ENCODE measurements at places on chromosomes 11 and 22. TPM values are rescaled to one million over a fixed set of nuclear protein-coding genes. Genes with fewer than 3 reads are reported as not detected.

GRCh38 chr11:8357891-8358566 is 94.4 kb upstream of the LMO1 start:
- no peaks in the 10 kb centered on the region for H3K27me3 ChIP-seq
- no peak for DNase-seq
- no peak overlapping the region for H3K4me3 ChIP-seq

DNA sequence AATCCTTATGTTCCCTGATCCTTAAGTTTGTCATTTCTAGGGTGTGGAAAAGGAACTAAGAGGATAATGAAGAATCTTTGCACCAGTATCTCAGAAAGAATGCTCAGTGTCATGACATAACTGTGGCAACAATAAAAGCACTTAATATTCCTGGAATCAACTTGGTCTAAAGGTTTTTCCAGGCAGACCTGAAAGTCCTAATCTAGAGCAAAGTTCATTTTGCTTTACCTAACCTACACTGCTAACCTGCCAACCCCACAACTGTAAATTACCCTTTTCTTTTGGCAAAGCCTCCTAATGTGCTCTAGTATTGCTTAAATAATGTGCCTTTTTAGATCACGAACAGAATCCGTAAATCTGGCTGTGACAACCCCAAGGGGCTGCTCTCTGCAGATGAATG is 82.5 kb downstream of the AMBRA1 start:
- no peak for DNase-seq
- H3K27me3 ChIP-seq = no peaks in the 10 kb centered on the region
- no peaks in the 10 kb centered on the region for H3K4me1 ChIP-seq
- peaks cover 5% of the 10 kb centered on the region for H3K36me3 ChIP-seq
- H3K27ac ChIP-seq = no peak overlapping the region

- no peak overlapping the region for H3K4me3 ChIP-seq
- no peak for DNase-seq
- H3K27me3 ChIP-seq = peaks cover 20% of the 10 kb centered on the region
- no peak overlapping the region for H3K27ac ChIP-seq
These were observed 25.2 kb downstream of the NRXN2 start for GRCh38 chr11:64697663-64698375.

DNA sequence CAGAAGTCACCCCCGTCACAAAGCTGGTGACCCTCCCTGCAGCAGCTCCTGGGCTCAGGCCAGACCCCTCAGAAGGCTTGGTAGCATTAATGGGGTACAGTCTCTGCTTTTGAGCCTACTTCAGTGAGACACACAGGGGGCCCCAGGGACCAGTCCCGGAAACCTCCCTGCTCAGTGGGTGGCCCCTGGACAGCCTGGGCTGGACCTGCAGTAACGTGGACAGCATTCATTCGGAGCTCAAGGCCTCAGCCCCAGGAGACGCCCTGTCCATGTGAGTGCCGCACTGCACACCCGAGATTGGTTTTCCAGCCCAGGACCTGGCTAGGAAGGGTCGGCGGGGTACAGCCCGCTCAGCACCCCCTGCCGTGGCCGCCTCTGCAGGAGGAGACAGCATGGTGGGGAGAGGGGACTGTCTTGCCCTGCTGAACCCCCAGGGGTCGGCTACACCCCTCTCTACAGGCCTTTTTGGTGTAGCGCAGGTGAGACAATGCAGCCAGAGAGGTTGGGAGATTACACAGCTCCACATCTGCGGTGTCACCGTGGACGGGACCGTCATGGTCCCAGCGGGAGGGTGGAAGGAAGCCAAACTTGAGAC is 83.4 kb downstream of the FBLN1 start:
- DNase-seq = no peak
- H3K27ac ChIP-seq = no peak overlapping the region
- H3K27me3 ChIP-seq = no peaks in the 10 kb centered on the region
- no peak overlapping the region for H3K4me3 ChIP-seq

DNA sequence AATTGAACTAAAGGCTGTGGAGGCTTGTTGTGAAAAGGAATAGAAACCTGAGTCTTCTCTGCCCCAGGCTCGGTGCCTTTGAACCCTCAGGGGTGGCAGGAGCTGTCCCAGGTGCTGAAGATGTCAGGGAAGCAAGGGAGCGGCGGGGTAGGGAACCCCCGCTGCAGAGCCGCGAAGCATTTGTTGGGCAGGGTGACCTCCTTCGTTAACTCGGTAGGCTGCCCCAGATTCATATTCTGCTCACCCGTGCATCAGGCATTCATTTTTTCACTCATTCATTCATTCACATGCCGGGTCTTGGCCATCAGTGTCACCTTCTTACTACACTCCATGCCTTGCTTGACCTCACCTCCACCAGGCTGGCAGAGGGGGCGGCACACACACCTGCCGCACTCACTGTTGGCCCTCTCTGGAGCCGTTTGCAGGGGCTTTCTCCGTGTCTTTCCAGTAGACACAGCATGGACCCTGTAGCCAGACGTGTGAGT is 618.9 kb downstream of the BRD1 start:
- no peak overlapping the region for H3K27ac ChIP-seq
- no peaks in the 10 kb centered on the region for H3K4me1 ChIP-seq
- H3K36me3 ChIP-seq = no peaks in the 10 kb centered on the region
- H3K27me3 ChIP-seq = no peaks in the 10 kb centered on the region

- H3K4me3 ChIP-seq = no peak overlapping the region
- peaks cover 71% of the 10 kb centered on the region for H3K36me3 ChIP-seq
- DNase-seq = no peak
- no peaks in the 10 kb centered on the region for H3K27me3 ChIP-seq
- H3K27ac ChIP-seq = no peak overlapping the region
These were observed 57.2 kb downstream of the SBF1 start for GRCh38 chr22:50417411-50418210.

- DNase-seq = no peak
- no peaks in the 10 kb centered on the region for H3K27me3 ChIP-seq
- H3K27ac ChIP-seq = no peak overlapping the region
- no peaks in the 10 kb centered on the region for H3K36me3 ChIP-seq
- no peaks in the 10 kb centered on the region for H3K4me1 ChIP-seq
- H3K4me3 ChIP-seq = no peak overlapping the region
These were observed 371.1 kb downstream of the SOX6 start for GRCh38 chr11:15985127-15985859.

DNA sequence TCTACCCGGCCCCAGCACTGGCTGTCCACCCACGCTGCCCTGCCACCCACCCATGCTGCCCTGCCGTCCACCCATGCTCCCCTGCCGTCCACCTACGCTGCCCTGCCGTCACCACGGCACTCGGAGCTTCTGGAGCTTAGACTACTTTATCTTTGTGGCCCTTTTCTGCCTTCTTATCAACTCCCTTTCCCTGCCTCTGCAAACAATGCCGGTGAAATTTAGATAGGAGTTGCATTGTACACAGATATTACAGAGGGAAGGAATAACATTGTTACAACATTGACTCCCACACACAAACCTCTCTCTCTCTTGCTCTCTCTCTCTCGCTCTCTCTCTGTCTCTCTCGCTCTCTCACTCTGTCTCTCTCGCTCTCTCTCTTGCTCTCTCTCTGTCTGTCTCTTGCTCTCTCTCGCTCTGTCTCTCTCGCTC is 33.7 kb upstream of the BRSK2 start:
- H3K4me1 ChIP-seq = no peaks in the 10 kb centered on the region
- DNase-seq = no peak
- no peak overlapping the region for H3K27ac ChIP-seq
- H3K4me3 ChIP-seq = no peak overlapping the region
- no peaks in the 10 kb centered on the region for H3K36me3 ChIP-seq
- H3K27me3 ChIP-seq = no peaks in the 10 kb centered on the region

Gene PELI3
- total RNA-seq = 6.6 TPM

DNA sequence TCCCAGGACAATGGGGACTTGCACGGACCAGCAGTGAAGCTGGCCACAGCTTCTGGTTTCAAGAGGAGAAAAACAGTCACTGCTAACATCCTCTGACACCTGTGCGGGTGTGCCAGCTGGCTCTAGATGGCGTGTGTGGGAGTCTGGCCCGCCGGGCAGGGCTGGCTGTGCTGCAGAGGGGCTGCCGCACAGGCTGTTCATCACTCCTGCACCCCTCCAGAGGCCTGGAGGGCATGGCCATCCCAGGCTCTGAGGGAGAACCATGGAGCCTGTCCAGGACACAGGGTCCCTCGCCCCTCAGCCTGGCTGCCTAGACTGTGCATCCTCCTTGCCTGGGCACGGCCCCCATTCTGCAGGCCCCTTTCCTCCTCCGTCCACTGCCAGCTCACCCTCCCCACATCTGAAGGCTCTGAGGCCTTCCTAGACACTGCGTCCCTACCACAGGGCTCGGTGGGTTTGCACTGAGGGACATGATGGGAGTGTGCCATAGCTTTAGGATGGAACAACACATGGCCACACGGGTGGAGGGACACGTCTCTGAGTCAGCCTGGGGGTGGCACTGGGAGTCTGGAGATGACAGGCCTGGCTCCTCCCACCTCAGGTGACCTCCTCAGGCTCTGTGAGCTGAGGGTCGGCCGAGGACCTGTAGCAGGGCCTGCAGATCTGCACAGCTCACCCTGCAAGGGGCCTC is 42.1 kb upstream of the GNB1L start:
- no peak overlapping the region for H3K4me3 ChIP-seq
- peak; percentile 48 for DNase-seq
- H3K27me3 ChIP-seq = no peaks in the 10 kb centered on the region
- no peak overlapping the region for H3K27ac ChIP-seq
- H3K4me1 ChIP-seq = peaks cover 53% of the 10 kb centered on the region

- DNase-seq = no peak
- H3K36me3 ChIP-seq = no peaks in the 10 kb centered on the region
- H3K27ac ChIP-seq = no peak within 1 kb of the TSS
- H3K4me3 ChIP-seq = no peak within 1 kb of the TSS
- no peaks in the 10 kb centered on the region for H3K4me1 ChIP-seq
These were observed at the start of gene CSF2RB for GRCh38 chr22:36913427-36914389. Gene CSF2RB (plus strand): TSS chr22:36913628. CDS start chr22:36922208, 8,580 bp downstream.

GRCh38 chr11:65712633-65713076 is 603 bp downstream of the KAT5 start:
- peak overlapping the region; percentile 74 for H3K4me3 ChIP-seq

GRCh38 chr11:28243581-28243980 is 135.4 kb downstream of the METTL15 start:
- no peak for DNase-seq
- no peaks in the 10 kb centered on the region for H3K36me3 ChIP-seq
- H3K27ac ChIP-seq = no peak overlapping the region
- no peak overlapping the region for H3K4me3 ChIP-seq

DNA sequence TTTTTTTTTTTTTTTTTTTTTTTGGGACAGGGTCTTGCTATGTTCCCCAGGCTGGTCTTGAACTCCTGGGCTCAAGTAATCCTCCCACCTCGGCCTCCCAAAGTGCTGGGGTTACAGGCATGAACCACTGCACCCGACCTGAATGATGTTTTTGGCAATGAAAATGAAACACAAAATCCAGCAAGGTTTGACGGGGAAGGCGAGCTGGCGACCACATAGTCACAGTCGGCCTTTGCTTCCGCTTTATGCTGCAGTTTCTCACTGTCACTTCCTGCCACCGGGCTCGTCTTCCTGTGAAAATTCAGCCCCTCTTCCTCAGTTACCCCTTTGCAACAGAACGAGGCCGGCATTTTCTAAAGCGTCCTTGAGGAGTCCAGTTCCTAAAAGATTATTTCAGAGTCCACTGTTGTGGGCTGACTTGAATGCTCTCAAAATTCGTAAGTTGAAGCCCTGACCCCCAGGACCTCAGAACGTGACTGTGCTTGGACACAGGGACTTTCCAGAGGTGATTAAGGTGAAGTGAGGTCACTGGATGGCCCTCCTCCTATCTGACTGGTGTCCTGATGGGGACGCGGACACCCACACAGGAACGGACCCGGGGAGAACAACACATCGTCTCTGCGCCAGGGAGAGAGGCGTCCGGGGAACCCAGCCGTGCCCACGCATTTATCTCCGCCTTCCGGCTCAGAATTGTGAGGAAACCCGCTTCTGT is 2.9 kb upstream of the BID start:
- peaks cover 87% of the 10 kb centered on the region for H3K4me1 ChIP-seq
- H3K27ac ChIP-seq = peak overlapping the region; percentile 99
- DNase-seq = peak; percentile 65
- no peaks in the 10 kb centered on the region for H3K36me3 ChIP-seq
- peak overlapping the region; percentile 99 for H3K4me3 ChIP-seq

Gene TBX1
- total RNA-seq = not detected

- no peaks in the 10 kb centered on the region for H3K27me3 ChIP-seq
- no peak overlapping the region for H3K27ac ChIP-seq
- H3K4me1 ChIP-seq = no peaks in the 10 kb centered on the region
- H3K4me3 ChIP-seq = no peak overlapping the region
- no peaks in the 10 kb centered on the region for H3K36me3 ChIP-seq
- no peak for DNase-seq
These were observed 26.4 kb downstream of the C11orf91 start for GRCh38 chr11:33674035-33674814.

- H3K4me1 ChIP-seq = peaks cover 4% of the 10 kb centered on the region
- no peak overlapping the region for H3K4me3 ChIP-seq
- peaks cover 7% of the 10 kb centered on the region for H3K36me3 ChIP-seq
- no peak for DNase-seq
- H3K27ac ChIP-seq = no peak overlapping the region
These were observed 7.4 kb downstream of the TOLLIP start for GRCh38 chr11:1302041-1302460.

Gene TSSK2
- not detected for total RNA-seq

DNA sequence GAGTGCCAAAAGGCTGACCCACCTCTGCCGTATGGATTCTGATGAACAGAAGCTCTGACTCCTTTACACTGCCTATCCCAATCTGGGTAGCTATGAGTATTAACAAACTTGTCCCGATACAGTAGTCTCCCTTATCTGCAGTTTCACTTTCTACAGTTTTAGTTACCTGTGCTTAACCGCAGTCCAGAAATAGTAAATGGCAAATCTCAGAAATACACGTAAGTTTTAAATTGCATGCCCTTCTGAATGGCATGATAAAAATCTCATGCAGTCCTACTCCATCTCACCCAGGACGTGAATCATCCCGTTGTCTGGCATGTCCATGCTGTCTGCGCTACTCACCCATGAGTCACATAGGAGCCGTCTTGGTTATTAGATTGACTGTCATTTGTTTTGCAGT is 68.8 kb downstream of the SNX19 start:
- H3K27me3 ChIP-seq = peaks cover 2% of the 10 kb centered on the region
- DNase-seq = no peak
- no peaks in the 10 kb centered on the region for H3K36me3 ChIP-seq

- no peaks in the 10 kb centered on the region for H3K36me3 ChIP-seq
- peak overlapping the region; percentile 94 for H3K4me3 ChIP-seq
- peaks cover 19% of the 10 kb centered on the region for H3K4me1 ChIP-seq
- peak overlapping the region; percentile 93 for H3K27ac ChIP-seq
These were observed 1.4 kb upstream of the EMSY start for GRCh38 chr11:76443268-76443980.

- H3K4me3 ChIP-seq = no peak overlapping the region
- H3K36me3 ChIP-seq = no peaks in the 10 kb centered on the region
- H3K27ac ChIP-seq = no peak overlapping the region
These were observed 42.3 kb downstream of the GRAMD1B start for GRCh38 chr11:123472236-123472935.

Gene CASP5
- total RNA-seq = not detected

Gene MOV10L1
- not detected for total RNA-seq

- no peaks in the 10 kb centered on the region for H3K4me1 ChIP-seq
- no peaks in the 10 kb centered on the region for H3K36me3 ChIP-seq
- H3K27me3 ChIP-seq = no peaks in the 10 kb centered on the region
- H3K27ac ChIP-seq = no peak overlapping the region
- H3K4me3 ChIP-seq = no peak overlapping the region
These were observed 10.9 kb downstream of the ACO2 start for GRCh38 chr22:41479671-41480396.
